ENCODE measurements at places on chromosomes 7 and 10.

DNA sequence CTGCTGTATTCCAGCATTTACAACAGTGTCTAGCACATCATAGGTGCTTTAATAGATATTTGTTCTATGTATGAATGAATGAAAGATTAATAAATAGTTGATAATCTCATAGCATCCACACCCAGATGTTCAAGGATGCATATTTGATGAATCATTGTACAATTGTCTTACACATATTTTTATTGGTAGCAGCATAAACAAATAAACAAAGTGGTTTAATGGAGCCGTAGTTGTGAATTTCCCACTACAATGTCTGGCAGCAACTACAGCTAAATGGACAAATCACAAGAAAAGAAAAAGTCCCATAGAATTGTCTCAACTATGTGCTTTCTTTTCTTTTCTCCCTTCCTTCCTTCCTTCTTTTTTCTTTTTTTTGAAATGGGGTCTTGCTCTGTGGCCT, 150.8 kb downstream of the NRP1 start:
- DNase-seq, result no peak

DNA sequence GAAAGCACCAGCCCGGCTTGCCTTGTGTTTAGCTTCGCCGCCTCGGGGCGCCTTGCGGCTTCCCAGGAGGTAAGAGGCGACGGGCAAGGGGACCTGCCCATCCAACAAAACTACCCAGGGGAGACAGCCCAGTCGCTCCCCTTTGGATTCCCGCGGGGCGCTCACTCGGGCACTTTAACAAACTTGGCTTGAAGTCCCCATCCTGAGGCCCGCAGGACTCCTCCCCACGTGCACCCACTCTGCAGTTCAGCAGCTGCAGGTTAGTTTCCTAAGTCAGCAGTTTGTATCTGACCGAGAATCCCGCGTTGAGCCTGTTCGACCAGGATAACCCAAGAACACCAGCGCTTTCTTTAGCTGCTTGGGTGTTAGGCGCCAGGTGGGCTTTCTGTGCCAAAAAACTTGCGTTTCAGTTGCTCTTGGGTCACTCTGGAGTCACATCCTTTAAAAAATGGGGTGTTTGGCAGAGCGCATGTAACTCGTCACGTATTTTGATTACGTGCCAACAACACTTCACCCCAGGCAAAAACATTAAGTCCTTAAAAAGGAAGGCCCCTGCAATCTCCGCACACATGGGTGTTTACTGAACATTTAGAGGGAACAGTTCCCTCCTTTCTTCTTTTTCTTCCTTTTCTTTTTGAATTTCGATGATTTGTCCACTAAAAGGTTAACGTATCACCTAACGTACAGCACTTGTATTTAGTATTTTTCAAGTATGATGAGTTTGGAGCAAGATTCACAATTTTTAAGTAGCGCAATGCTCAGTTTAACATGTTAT, 876 bp downstream of the DNAH11 start:
- DNase-seq, result no peak

- DNase-seq, result no peak
These were observed 278.1 kb upstream of the NRP1 start for GRCh38 chr10:33612551-33612950.

GRCh38 chr7:135964274-135964673, 12.9 kb downstream of the MTPN start:
- DNase-seq, result no peak

- no peak for DNase-seq
These were observed 84.9 kb upstream of the MKI67 start for GRCh38 chr10:128211064-128211504.

DNA sequence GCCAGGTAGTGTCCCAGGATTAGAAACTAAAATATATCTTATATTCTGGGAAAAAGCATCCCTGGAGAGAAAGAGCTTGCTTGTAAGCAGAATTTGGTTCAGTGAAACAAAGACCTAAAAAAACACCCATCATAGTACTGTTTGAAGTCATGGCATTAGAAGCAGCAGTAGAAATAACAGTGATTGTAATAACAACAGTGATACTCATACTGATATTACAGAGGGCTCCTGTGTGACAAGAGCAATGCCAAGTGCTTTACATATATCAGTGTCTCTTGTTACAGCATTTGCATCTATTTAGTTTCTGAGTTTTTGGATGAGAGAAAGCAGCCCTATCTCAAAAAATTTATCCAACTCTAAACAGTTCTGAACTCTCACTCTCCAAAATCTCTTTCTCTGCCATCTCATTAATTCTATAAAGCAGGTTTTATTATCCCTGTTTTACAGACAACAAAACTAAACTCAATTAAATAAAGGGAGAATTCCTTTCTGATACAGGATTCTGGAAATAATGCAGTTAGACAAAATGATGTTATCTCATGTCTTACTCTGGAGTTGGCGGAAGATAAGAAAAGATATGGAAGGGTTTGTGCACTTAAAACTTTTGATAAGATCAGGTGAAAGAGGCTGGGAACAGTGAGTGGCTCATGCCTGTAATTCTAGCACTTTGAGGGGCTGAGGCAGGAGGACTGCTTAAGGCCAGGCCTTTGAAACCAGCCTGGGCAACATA, 146.5 kb upstream of the AOAH start:
- DNase-seq, result no peak

- DNase-seq, result no peak
These were observed 18.2 kb downstream of the ADCY1 start for GRCh38 chr7:45592230-45592991.

GRCh38 chr7:147411096-147411495, 1179.5 kb upstream of the C7orf33 start:
- no peak for DNase-seq
